Hypothalamus (tissue), 51 donors: ENCODE measurements at places on chromosomes 2 and 18.
A peak's percentile ranks its signal among the peaks of the same experiment; 100 is the strongest.

GRCh38 chr18:63208676-63209075, 110.9 kb downstream of the BCL2 start:
- DNase-seq: no peak

DNA sequence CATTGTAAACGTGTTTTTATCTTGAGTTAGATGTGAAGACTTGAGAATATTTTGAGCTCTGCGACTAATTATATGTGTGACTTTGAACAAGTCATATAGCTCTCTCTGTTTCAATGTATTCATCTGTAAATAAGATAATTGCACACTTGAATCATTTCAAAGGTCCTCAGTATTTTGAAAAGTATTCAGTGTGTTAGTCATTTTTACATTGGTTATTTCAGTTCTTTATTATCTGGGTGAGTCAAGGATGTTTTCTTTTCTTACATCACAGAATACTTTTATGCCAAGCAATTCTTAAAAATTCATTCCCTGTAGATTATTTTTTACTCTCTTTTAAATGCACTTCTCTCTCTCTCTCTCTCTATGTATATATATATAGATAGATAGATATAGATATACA, 1098.0 kb upstream of the ZEB2 start:
- DNase-seq: no peak

- DNase-seq: no peak
These were observed 91.0 kb downstream of the CTIF start for GRCh38 chr18:48629730-48630324.

- DNase-seq: peak; percentile 64
These were observed 9.7 kb downstream of the OXER1 start for GRCh38 chr2:42754021-42754775.

DNA sequence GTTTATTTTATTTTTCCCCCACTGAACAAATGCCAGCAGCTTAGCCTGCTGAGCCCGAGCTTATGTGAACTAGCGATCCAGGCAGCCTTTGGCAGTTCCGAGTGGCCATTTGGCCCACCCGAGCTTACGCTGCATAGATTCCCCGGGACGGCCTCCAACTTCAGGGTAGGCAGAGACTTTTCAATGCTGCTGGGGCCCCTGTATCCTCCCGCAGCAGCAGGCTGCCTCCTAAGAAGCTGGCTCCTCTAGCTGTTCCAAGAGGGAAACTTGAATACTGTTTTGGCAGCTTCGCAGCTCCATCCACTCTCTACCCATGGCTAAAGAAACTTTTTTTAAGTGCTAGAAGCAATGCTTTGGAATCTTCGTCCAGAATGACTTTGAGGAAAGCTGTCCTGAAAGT, 295.2 kb downstream of the SS18 start:
- DNase-seq: peak; percentile 56

GRCh38 chr2:115946891-115947290, 1504.5 kb downstream of the DPP10 start:
- DNase-seq: no peak

GRCh38 chr2:232697059-232697806, at the start of gene GIGYF2:
Gene GIGYF2 (plus strand): TSS chr2:232697331. CDS start chr2:232735198, 37,867 bp downstream.
- DNase-seq: peak; percentile 92

- DNase-seq: peak; percentile 84
These were observed at the start of the genes MITD1 and MRPL30 for GRCh38 chr2:99180755-99181623. Gene MITD1 (minus strand): TSS chr2:99181058. CDS start chr2:99180981, 77 bp downstream. Gene MRPL30 (plus strand): TSS chr2:99181184. CDS start chr2:99186204, 5,020 bp downstream.

DNA sequence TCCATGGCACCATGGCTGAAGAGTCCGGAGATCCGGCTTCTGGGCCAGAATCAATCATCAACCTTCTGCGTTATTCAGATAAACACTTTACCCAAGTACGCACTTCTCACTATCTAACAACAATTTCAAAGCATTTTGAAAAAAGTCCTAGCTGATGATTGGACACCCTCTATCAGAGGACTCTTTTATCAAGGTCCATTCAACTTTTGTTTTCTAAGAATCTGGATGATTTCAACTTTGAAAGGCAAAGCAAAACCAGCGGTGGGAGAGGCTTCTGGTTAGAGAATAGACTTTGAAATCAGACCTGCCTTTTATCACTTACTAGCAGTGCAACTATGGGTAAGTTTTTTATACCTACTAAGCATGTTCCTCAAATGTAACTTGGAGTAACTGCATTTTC, 293.6 kb upstream of the TNP1 start:
- DNase-seq: no peak

DNA sequence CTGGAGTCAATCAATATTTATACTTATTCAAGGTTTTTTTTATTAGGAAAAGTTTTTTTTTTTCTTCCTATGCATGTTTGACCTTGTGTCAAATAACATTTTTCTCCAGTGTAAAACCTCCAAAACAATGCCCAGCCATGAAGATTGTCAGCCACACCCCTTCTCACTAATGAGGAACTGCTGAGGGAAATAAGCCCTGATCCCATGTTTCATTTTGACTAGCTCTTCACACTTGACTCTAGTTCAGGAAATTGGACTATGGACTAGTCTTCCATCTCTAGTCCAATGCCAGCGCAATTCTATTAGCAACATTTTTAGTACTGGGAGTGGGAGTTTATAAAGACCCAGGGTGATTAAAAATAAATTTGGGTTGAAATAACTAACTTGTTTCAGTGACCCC, 275.6 kb upstream of the CXCR4 start:
- no peak for DNase-seq

DNA sequence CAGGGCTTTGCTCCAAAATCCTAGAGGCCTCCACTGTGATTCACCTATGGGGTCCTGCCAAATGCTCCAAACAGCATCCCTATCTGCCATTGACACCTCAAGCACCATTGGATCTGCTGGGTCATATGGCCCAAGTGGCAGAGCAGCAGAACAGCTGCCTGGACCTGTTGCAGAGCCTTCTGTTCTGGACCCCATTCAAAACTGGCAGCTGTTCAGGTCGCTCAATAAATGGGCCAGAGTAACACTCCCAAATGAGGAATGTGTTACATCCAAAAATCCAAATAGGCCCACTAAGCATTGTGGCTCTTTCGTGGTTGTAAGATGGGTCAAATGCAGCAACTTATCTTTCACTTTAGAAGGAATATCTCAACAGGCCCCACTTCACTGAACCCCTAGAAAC, 783.6 kb downstream of the DCDC2C start:
- DNase-seq: no peak

GRCh38 chr2:106129592-106129991, 64.5 kb downstream of the UXS1 start:
- no peak for DNase-seq

GRCh38 chr18:42765302-42765701, 350.2 kb downstream of the RIT2 start:
- DNase-seq: no peak

DNA sequence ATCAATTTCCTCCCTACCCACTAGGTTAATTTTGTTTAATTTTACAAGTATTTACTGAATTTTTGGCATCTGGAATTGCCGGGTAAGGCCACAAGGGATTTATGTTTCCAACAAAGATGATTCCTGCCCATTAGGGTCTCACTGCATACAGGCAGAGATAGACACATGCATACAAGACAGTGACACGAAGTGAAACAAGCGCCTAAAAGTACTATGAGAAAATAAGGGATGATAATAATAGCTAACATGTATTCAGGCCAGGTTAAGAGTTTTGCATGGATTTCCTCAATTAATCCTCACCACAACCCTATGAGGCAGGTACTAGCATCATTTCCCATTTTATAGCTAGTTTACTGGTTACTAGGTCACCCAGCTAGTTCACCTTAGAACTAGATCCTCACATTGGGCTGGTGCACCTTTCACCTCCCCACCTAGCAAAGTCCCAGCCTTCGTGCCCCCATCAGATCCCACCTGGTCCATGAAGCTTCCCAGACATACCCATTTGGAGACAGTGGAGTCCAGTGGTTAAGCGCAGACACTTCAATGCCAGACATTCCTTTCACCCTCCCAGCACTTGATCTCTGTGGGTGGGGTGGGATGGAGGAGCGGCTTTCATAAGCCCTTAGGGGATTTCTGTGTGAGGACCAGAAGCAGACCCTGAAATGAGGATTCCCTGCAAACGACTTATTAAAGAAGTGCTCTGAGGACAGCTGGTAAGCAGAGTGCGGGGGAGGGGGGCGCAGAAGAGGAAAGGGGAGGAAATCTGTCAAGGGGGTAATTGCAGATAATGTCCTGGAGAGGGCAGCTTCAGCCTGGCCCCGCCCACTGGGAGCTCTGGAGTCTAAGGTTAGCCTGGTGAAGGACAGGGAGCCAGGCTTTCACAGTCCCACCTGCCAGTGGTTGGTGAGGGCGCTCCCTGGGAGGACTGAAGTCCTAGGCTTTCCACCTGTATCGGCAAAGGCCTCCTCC, 5.8 kb upstream of the DGUOK start:
- no peak for DNase-seq

DNA sequence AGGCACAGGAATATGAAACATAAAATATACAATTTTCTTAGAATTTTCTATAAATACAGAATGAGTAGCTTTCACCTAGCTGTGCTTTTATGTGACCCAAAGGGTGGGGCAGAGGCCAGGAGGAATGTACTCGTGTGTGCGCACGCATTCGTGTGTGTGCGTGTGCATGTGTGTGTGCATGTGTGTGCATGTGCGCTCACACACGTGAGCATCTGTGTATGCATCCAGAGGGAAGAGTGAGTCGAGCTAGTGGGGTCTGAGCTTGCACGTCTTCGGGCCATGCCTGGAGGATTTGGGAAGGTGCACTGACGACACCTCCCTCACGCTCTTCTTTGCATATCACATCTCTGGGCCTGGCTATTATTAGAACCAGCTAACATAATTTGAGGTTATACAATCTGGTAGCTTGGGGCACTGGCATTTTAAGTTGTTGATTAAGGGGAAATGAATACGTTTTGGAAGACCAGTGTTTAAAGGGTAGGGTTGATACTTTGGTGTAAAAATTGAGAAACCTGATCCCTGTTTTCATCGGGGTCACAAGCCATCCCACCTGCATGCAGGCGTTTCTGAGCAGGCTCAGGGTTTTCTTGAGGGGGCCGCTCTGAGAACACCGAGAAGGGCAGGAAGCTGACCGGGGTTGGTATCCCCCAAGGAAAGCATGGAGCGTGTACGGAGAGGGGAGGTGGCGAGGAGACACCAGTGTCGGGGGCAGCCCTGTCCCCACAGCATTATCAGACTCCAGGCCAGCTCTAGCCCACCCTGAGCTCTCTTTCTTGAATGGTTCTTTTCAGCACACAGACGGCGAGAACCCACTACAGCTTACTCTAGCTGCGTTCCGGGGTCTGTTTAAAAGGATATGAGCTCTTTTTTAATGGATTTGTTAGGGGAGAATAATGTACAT, 85.3 kb downstream of the LRRFIP1 start:
- DNase-seq: no peak

DNA sequence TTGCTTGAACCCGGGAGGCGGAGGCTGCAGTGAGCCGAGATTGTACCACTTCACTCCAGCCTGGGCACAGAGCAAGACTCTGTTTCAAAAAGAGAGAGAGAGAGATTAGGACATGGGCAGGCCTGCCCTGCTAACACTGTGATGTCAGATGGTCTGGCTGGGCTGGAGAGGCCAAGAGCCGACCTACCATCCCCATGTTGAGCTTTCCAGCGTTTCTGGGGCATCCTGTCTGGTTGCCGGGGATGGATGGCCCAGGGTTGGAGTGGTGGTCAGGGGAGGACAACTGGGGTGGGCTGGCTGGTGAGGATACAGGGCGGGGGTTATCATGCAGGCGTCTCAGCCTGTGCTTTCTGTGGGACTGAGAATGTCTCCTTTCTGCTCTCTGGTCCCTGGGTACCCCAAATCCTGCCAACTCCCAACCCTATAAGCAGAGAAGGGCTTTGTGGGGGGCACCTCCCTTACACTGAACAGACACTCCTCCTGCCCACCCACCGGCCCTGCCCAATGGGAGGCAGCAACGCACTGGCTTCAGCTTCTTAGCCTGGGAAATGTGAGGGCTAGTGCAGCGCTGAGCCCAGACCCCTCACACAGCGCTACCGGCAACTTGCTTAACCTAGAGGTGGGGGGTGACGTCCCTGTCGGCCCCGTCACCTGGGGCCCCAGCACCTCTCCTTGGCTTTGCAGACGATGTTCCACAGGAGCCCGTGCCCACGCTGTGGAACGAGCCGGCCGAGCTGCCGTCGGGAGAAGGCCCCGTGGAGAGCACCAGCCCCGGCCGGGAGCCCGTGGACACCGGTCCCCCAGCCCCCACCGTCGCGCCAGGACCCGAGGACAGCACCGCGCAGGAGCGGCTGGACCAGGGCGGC, 5.4 kb downstream of the SNORC start:
- DNase-seq: peak; percentile 44

DNA sequence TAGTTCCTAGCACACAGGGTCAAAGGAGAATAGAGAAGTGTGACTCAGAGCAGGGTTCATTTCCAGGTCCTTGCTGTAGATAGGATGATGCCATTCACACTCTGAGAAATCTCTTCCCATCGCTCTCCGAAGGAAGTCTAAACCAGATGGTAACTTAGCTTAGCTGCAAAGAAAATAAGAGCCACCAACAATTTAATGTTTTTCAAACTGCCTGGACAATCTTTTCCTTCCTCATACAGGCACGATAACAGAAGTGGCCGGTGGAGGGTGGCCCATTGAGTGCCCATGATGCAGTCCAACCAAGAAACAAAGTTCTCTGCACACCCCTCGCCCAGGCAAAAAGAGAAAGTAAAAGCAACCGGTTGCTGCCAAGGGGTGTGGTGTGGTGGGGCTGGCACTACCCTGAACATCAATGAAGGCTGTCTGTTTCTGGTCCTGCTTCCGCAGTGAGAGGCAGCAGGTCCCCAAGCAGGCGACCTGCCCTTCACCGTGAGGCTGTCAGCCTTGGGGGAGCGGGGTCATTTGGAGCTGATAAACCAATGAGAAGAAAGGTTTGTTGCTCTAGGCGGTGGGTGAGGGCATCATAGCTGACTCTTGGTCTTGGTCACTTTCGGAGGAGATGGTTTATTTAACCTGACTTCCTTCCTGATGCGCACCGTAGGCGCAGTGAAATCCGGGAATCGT, 105.6 kb upstream of the CD302 start:
- no peak for DNase-seq

DNA sequence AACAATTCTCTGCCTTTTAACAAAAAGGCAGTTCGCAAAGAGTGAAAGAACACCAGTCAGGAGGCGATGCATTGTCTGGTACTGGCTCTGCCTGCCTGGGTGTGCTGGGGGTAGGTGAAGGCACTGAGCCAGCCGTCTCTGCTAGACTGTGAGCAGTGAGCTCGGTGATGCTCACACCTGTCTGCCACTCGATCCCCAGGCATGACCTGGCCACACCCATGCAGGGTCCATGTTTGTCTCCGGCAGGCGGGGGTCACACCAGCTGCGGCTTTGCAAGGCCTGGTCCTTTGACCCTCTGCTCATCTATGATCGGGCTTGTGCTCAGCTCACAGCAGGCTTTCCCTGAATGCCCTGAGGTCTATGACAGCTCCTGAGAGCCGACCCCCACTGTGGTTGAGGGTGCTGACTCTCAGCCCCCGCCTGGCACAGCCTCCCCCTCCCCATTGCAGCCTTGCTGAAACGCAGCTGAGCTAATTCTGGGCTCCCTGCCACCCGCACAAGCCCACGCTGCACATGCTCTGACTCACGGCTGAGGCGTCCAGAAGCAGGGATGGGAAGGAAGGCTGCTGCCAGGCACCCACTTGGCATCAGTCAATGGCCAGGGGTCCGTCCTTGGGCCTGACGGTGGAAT, 23.7 kb downstream of the CRACDL start:
- peak; percentile 27 for DNase-seq
